ENCODE measurements at places on chromosomes 5 and 9.

GRCh38 chr5:51632793-51633192 is 249.5 kb downstream of the ISL1 start:
- DNase-seq: no peak

GRCh38 chr5:132053483-132053882 is 7.0 kb upstream of the IL3 start:
- DNase-seq: peak; percentile 34

DNA sequence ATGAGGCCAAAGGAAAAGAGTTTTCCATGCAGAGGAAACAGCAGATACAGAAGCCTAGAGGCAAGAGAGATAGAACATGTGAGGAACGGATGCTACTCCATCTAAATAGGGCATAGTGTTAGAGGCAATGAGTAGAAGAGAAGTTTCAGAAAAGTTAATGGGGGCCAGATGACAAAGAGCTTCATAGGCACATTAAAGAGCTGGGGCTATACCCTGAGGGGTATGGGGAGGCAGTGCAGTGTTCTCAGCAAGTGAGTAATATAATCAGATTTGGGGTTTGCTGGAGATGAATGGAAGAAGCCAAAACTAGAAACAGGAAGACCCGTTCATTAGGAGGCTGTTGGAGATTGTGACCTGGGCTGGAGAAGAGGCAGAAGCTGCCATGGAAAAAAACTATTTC is 87.2 kb downstream of the GLIS3 start:
- DNase-seq: no peak

DNA sequence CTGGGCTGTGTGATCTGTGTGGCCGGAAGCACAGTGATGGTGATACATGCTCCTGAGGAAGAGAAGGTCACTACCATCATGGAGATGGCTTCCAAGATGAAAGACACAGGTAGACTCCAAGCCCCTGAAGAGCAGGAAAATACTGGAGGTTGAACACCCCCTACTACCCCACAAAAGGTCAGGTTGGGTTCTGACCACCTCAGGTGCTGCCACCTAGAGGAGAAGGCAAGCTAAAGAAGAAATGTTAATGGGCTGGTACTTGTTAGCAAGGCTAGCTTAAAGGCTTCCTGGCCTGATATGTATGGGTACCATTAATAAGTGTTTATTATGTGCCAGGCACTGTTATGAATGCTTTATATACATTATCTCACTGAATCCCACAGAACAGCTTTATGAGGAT is 11.7 kb downstream of the NIPAL4 start:
- no peak for DNase-seq

DNA sequence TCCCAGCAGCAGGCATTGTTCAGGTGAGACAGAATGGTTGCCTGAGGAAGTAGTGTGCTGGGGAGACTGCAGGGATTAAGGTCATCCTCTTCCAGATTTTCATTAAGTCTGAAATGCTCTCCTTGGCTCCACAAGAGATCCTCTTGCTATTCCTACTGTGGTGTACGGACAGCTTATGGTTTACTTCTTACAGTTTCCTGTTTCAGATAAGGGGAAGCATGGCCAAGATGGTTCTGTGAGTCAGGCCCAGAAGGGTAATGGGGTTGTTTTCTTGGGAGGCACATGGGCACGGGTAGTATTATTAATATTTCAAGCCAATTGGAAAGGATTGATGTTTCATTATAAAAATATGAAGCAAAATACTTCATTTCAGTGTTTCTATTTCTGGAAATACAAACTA is 42.9 kb downstream of the GLRX start:
- DNase-seq: no peak

DNA sequence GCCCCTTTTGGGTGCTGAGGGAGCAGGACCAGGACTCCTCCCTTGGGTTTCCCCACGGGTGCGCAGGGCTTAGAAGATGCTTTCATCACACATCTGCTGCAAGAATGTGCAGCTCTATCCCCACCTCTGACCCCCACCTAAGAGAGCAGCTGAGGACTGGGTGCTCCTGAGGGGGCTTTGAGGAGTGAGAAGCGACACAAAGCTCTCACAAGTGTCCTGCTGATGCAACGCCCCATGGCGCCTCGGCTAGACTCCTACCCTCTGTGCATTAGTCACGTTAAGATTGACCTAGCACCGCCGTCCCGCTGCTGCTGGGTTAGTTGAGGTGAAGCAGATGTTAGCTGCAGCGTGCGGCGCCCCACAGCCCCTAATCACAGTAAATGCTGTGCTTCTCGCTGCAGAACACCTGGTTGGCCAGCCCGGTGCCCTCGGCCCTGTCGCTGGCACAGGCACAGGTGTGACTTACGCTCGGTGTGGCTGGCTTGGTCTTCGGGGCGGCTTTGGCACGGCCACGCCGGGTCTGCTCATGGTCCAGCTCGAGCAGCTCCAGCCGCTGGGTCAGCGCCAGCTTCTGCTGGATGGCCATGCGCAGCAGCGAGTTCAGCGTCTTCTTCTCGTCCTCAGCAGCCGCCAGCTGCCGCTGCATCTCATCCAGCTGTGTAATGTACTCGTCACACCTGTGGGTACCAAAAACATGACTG is 45.0 kb upstream of the IPPK start:
- no peak for DNase-seq

DNA sequence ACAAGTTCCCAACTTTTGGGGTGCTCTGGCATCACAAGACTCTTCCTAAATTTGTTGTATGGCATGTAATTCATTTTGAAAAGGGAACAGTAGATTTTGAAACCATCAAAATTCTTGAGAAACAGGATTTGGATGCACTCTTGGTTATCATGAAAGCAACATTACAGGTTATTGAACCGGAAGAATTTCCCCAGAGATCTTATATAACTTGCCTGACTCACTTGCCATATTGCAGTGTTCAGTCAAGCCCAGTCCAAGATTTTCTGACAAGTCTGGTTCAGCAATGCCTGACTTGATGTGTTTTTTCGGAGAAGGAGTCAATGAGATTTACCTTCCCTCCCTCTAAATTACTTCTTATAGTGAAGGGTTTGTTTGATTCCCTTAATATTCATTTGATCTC is 32.0 kb downstream of the SMIM15 start:
- no peak for DNase-seq

- DNase-seq: no peak
Measured at GRCh38 chr5:139908749-139909148, 113.1 kb downstream of the PSD2 start.

- DNase-seq: no peak
Measured at GRCh38 chr9:81560851-81561732, 128.3 kb downstream of the TLE1 start.

- no peak for DNase-seq
Measured at GRCh38 chr9:78326564-78326963, 29.6 kb downstream of the PSAT1 start.

DNA sequence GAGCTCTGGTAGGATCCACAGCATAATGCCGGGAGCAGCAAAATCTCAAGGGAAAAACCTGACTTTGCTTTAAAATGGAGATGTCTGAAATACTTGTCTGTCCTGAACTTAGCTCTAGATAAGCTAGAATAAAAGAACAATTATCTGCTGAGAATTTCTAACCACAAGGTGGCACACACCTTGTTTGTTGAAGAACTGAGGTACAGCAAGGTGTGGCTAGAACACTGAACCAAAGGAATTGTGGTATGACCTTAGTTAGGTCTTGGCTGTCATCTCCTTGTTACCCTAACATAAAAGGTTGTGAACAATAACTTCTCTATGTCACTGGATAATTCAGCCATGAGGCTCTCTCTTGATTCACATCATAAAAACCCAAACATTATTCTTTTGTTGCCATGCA is 72.3 kb upstream of the ANXA1 start:
- no peak for DNase-seq

GRCh38 chr9:107780960-107781359 is 291.4 kb upstream of the KLF4 start:
- DNase-seq: no peak

- no peak for DNase-seq
Measured at GRCh38 chr5:87022415-87022814, 245.3 kb upstream of the RASA1 start.

GRCh38 chr5:113984928-113985327 is 376.9 kb upstream of the KCNN2 start:
- DNase-seq: no peak

DNA sequence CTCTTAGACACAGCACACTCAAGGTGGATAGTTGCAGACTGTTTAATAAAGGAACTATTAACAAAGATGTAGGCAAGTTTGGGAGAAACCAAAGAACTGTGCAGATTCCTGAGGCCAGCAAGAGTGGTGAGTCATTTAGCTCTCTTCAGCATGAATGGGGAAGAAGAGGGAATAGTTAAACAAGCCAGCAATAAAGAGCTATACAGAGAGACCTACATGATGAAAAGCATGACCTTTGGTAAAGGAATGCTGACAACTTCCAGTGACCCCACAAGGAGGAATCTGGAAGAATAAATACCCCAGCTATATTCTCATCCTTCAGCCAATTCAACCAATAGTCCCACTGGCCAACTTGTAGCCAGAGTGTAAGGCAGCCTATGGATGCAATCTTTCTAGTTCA is 706.0 kb upstream of the GRAMD2B start:
- DNase-seq: no peak

- DNase-seq: peak; percentile 39
Measured at GRCh38 chr9:93807166-93808074, 147.7 kb downstream of the BARX1 start.

- no peak for DNase-seq
Measured at GRCh38 chr5:77301447-77301883, 91.0 kb downstream of the PDE8B start.

DNA sequence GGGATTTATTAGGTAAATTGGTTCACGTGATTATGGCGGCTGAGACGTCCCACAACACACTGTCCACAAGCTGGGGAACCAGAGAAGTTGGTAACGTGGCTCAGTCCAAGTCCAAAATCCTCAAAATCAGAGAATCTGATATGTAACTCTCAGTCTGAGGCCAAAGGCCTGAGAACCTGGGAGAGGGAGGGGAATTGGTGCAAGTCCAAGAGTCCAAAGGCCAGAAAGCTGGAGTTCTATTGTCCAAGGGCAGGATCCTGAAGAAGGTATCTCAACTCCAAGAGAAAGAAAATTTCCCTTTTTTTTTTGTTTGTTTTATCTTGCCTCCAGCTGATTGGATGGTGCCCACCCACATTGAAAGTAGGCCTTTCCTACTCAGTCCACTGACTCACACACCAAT is 83.8 kb downstream of the PRDM9 start:
- no peak for DNase-seq

- no peak for DNase-seq
Measured at GRCh38 chr5:67263656-67264408, 67.2 kb upstream of the CD180 start.

- DNase-seq: no peak
Measured at GRCh38 chr9:97635026-97635425, 1.4 kb downstream of the NCBP1 start.

DNA sequence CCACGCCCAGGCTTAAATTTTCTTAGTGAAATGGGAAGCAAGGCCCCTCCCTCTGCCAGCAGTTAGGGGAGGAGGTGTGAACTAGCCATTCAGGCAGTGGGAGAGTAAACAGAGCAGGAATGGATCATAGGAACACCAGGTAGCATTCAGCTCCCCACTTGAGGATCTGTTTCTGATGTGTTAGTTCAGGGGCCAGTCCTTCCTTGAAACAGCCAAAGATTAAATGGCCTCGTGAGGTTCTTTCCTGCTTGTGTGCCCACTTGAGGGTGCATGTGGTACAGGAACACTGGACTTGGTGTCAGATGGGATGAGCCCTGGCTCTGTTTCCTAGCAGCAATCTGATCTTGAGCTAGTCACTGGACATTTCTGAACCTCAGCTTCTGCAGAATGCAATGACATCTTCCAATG is 21.2 kb downstream of the FAXDC2 start:
- DNase-seq: no peak

DNA sequence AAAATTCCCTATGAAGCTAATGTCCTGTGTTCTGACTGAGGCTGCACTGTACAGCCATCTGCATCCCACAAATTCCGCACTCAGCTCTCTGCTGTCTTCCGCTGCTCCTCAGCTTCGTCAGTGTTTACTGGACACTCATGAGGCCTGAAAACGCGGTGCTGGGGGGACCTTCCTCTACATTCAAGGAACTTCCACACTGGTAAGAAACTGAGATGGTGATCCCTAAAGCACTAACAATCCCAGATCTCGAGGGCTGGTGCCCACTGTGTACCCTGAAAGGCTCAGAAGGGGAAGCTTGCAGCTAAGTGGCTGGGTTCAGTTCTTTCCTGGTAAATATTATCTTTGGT is 117.9 kb downstream of the NRG2 start:
- no peak for DNase-seq

- DNase-seq: no peak
Measured at GRCh38 chr9:134987906-134988700, 70.4 kb upstream of the FCN1 start.

DNA sequence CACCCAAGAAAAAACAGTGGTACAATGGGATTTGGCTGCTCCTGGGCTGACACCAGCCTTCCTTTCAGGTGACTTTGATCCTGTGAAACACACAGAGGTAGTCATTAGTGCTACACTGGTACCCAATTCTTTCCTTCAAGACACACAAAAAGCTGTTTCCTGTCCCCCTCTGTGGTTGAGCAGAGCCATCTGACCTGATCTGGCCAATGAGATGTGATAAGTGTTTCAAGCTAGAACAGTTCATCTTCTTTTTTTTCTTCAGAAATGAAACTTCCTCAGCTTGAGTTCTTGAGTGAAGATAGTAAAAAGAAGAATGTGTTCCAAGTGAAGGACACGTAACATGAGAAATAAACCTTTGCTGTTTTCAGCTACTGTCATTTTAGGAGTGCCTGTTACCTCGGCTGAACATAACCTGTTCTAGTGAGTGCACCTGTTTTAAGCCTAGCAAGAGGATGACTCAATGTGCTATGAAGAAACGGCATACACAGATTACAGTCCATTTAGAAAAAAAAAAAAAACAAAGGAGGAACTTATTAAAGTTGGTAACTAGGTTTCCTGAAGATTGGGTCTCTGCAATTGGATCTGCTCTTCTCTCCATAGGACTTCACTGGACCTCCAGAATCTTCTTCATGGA is 287.8 kb downstream of the GAS1 start:
- DNase-seq: no peak
